ENCODE measurements at places on chromosomes 1 and 21. TPM values are rescaled to one million over a fixed set of nuclear protein-coding genes. Genes with fewer than 3 reads are reported as not detected.

Gene ACTA1
- 1.2 TPM for total RNA-seq

Gene FCGR3B
- total RNA-seq, result not detected

Gene S100A7A
- total RNA-seq, result not detected

DNA sequence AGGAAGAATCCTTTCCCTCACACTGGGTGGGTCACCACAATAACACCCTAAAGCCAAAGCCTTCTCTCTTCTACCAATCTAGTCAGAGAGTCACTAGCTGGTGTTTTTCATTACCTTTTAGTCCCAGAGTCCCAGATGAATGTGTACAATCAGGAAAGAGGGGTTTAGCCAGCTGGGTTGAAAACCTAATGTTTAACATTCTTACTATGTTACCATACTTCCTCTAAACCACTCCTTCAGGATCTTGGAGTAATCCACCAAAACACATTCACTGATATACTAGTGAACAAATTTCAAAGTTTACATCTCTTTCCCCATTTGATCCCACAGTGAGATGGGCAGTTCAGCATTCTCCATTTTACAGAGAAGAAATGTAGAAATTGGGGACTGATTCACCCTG lies 9.7 kb downstream of the LPAR3 start:
- no peak for DNase-seq

Gene SLC45A3
- total RNA-seq, result 5.1 TPM

DNA sequence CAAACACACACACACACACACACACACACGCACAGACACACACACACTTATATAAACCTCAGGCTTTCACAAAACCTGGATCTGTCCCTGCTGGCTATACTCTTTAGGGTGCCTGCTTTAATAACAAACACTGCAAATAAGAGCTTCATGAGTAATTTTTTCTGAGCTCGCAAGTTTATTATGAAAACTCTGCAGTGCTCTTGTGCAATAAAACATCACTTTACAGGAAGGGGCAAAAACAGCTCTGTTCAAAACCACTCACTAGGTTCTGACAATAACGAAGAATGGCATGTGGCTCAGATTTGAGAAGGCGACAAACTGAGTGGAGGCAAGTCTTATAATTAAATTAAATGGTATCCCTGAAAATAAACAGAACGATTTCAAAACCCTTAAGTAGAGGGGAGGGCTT lies 42.6 kb upstream of the CTPS1 start:
- no peak for DNase-seq
